ENCODE measurements at places on chromosomes 12 and 14. TPM values are rescaled to one million over a fixed set of nuclear protein-coding genes. Genes with fewer than 3 reads are reported as not detected.

PPP1R1A gene
- 0.87 TPM for total RNA-seq

RNASE7 gene
- 0.74 TPM for total RNA-seq

LHX5 gene
- total RNA-seq, result not detected

FOXJ2 gene
- 27.8 TPM for total RNA-seq

SLC38A4 gene
- 1.3 TPM for total RNA-seq

LAG3 gene
- 0.73 TPM for total RNA-seq

TPPP2 gene
- total RNA-seq, result 9.4 TPM

DHRS2 gene
- total RNA-seq, result 1.2 TPM

DDIT3 gene
- total RNA-seq, result 51.8 TPM

FOXM1 gene
- total RNA-seq, result 10.8 TPM

GPX2 gene
- 55.0 TPM for total RNA-seq

ASPG gene
- not detected for total RNA-seq

PMCH gene
- not detected for total RNA-seq

HOXC4 gene
- 0.62 TPM for total RNA-seq

CCDC177 gene
- total RNA-seq, result 0.28 TPM

RPS26 gene
- total RNA-seq, result 284 TPM

FAM186B gene
- 10.0 TPM for total RNA-seq

ENDOU gene
- total RNA-seq, result not detected

AICDA gene
- total RNA-seq, result 4.3 TPM

SLC25A47 gene
- 0.51 TPM for total RNA-seq

SYT1 gene
- total RNA-seq, result 11.5 TPM

RALGAPA1 gene
- total RNA-seq, result 66.6 TPM

PDZRN4 gene
- total RNA-seq, result 6.5 TPM

RECQL gene
- 23.3 TPM for total RNA-seq

USP30 gene
- 18.0 TPM for total RNA-seq

MYO1H gene
- 1.2 TPM for total RNA-seq

PKP2 gene
- 35.2 TPM for total RNA-seq

NPFF gene
- not detected for total RNA-seq

ZFYVE21 gene
- total RNA-seq, result 162 TPM

RAB15 gene
- 17.5 TPM for total RNA-seq

GLI1 gene
- 1.7 TPM for total RNA-seq

TMTC1 gene
- 12.9 TPM for total RNA-seq

GALNT9 gene
- total RNA-seq, result 0.14 TPM

MMAB gene
- 79.2 TPM for total RNA-seq

CLEC2A gene
- not detected for total RNA-seq

TEX52 gene
- 0.85 TPM for total RNA-seq
